ENCODE measurements at places on chromosomes 11 and 22.

DNA sequence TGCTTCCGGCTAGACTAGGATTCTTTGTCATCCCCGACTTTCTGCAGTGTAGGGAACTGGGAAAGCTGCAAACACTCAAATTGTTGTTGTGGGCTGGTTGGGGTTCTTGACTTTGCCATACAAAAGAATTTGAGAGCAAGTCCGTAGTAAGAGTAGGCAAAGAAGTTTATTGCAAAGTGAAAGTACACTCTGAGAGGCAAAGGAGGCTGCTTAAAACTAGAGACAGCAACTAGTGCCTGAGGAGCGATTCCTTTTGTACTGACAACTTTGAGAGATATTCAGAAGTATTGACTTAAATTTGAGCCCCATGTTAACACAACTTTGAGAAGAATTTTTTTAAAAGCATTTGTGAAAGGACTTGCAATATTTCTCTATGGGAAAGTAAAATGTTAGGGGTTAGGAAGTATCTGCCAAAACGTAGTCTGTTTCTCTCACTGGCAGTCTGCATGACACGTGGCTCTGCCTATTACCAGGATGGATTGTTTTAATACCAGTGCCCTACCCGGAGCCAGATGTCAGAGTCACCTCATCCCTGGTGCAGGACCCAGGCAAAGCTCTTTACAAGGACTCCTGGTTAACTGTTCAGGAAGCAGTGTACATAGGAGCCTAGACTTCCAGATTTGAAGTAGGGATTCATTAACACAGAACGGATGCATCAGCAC is 85.0 kb upstream of the CLPB start:
- DNase-seq = no peak

DNA sequence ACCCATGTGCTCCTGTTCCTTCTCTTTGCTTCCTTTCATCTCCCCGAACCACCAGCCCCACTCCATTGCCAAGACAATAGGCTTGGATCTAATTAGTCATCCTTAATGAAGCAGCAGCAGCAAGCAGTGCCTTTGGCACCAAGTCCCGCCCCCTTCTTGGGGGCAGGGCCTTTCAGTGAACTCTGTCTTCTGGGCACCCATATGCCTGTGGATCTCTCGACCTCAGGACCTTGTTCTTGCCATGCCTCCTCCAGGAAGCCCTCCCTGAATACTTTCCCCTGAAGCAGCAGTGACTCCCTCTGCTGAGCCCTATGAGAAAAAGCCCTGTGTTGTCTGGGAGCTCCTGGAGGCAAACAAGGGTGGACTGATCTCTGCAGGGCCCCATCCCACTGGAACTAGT is 32.1 kb downstream of the ARHGEF17 start:
- DNase-seq = no peak

- no peak for DNase-seq
Observed at GRCh38 chr22:49170053-49170452, 657.6 kb downstream of the BRD1 start.

- no peak for DNase-seq
Observed at GRCh38 chr11:1196516-1197391, 26.1 kb upstream of the MUC5B start.

DNA sequence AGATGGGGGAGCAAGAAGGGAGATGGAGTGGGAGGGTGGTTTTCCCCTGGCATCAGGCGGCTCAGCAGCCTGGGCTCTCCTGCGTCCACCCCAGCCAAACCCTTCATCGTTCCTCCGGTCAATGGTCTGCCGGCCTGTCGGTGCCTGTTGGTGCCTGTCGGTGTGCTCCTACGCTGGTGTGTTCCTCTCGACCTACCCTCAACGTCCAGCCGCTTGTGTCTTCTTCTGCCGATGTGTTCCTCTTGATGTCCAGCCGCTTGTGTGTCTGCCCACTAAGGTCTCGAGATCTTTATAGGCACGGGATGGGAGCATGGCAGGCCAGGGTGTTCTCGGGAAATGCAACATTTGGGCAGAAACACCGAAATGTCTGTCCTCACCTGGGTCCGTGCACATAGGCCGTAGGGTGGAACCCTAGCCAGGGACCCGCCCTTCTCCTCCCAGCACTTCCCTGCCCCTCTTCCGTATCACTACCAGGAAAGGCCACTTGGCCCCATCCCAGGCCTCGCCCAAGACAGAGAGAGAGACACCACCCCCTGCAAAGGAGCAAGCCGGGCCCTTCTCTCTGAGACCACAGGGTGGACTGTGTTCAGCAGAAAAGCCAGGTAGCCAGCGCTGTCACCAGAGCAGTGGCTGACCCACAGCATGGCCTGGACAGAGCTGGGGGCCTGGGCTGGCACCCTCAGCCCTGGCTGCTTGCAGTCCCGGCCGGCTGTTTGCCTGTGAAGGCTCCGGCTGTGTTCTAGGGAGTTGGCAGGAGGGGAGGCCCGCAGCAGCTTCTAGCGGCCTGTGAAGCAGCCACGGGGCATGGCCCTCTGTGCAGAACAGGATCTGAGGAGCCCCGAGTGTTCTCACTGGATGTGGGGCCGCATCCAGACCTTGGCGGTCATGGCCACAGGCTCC is 61.6 kb upstream of the KCNQ1OT1 start:
- DNase-seq = no peak

GRCh38 chr11:113179181-113179704 is 135.1 kb upstream of the TTC12 start:
- no peak for DNase-seq

- DNase-seq = no peak
Observed at GRCh38 chr11:126599217-126599897, 243.9 kb downstream of the ST3GAL4 start.
